Fibroblast of skin of left biceps (primary cell): ENCODE measurements at places on chromosomes 12 and 14.

DNA sequence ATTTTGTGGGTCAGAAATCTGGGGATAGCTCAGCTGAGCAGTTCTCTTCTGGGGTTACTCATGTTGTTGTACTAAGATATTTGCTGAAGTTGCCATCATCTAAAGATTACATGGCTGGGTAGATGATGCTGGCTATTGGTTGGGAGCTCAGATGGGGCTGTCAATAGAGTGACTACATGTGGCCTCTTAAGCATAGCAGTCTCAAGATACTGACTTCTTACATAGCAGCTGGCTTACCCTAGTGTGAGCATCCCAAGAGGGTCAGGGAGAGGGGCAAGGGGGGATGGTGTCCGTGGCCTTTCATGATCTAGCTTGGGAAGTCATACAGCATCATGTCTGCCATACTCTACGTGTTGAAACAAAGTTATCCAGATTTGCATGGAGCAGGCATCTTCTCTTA is 90.1 kb upstream of the HMGA2 start:
- no peak for DNase-seq

DNA sequence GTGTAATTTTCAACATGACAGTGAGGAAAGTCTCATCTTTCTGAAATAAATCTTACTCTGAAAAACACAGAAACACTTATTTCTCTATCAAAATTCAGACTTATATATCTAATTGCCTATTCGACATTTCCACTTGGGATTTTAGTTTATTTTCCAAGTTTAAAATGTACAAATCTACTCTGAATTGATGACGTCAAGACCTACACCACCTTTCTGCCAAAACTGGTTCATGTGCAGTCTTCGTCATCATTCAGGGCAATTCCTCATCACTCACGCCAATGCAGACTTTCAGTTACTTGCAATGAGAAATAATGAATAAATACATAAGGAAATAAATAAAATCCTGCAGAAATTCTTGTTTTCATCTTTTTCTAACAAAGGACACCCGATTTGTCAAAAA is 843.8 kb downstream of the C12orf50 start:
- DNase-seq, result no peak

DNA sequence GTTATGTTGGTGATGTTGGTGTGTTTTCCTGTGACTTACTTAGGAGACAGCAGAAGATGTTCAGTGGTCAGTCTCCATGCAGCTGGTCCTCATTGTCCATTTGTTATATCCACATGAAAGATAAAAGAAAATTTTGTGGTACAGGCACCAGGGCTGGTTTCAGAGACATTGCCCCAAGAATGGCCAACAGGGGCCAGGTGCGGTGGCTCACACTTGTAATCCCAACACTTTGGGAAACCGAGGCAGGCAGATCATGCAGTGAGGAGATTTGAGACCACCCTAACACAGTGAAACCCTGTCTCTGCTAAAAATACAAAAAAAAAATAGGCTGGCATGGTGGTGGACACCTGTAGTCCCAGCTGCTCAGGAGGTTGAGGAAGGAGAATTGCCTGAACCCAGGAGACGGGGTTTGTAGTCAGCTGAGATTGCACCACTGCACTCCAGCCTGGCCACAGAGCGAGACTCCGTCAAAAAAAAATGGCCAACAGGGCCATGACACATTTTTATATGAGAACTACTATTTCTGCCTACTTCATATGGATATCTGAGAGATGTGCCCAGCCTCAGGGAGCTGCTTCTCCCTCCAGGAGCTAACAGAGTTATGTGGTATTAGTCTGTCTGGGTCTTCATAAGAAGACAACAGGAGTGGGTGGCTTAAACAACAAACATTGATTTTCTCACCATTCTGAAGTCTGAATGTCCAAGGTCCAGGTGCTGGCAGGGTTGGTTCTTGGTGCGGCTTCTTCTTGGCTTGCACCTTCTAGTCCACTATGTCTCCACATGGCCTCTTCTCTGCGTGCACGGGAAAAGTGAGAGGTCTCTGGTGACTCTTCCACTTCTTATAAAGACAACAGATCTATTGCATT is 821.7 kb downstream of the TMEM121 start:
- DNase-seq, result no peak

GRCh38 chr14:77338302-77338701 is 17.5 kb downstream of the GSTZ1 start:
- no peak for DNase-seq

DNA sequence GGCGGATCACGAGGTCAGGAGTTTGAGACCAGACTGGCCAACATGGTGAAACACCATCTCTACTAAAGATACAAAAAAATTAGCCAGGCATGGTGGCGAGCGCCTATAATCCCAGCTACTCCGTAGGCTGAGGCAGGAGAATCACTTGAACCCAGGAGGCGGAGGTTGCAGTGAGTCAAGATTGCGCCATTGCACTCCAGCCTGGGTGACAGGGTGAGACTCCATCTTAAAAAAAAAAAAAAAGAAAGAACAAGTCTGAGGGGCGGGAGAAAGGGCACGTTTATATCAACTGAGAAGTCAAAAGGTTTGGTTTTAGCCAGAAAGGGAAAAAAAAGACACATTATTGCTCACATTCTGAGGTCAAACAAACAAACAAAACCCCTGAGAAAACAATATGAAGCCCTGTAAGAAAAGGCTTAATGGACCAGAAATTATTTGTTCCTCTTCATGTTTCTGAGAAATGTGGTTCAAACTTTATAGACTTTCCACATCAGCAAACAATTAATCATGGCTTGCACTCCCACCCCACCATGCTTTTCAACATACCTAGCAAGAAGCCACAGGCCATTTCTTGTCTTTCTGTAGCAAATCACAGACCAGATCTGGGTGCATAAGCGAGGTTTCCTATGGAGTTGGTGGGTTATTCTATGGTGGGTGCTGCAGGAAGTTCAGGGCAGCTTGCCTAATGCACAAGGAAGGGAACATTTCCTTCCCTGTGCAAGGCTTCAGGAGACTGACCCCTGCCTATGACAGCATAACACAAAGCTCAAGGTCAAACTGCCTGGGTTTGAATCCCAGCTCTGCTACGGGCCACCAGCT is 80.1 kb downstream of the SSPN start:
- no peak for DNase-seq

DNA sequence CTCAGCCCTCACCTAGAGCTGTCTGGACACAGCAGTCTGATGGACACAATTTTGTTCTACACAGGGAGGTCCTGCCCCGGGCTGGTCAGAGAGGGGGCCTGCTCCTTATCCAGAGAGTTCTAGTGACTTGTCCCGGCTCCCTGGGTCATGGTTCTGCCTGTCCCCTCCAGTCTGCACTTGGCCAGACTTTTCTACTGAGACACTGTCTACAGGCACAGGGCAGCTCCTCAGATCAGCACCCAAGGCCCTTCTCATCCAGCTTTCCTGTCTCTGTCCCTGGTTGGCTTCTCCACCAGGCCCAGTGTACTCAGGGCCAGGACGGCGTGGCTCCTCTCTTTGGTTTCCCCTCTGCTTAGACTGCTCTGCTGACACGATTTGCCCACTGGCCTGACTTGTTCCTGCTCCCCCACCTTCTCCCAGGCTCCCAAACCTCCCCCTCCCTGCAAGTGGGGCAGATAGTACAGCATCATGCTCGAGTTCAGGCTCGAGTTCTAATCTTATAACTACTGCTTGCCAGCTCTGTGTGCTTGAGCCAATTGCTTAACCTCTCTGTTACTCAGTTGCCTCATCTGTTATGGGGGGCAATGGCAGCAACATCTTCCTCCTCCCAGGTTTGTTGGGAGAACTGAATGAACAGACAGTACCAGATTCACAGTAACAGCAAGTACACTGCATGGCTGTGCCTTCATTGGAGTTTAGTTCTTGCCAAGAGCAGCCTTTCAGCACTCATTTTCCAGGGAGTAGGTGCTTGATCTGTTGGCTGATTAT is 22.0 kb upstream of the COL2A1 start:
- DNase-seq, result no peak

DNA sequence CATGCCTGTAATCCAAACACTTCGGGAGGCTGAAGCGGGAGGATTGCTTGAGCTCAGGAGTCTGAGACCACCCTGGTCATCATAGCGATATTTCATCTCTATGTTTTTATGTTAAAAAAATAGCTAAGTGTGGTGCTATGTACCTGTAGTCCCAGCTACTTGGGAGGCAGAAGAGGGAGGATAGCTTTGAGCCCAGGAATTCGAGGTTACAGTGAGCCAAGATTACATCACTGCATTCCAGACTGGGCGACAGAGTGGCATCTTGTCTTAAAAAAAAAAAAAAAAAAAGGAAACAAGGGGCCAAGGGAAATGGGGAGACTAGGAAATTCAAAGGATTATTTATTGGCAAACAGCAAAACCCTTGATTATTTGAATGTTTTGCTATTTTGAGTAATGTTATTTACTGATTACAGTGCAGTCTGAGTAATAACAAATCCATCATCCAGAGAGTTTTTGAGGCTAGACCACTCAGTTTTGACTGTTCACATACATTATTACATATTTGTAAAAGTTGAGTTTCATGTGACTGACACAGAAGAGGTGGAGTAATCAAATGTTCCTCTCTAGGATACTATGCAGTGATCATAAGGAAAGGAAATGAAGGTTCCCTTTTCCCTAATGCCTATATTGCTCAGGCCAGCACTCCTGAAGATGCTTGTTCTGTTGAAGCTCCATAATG is 40.8 kb downstream of the PRKCH start:
- no peak for DNase-seq

DNA sequence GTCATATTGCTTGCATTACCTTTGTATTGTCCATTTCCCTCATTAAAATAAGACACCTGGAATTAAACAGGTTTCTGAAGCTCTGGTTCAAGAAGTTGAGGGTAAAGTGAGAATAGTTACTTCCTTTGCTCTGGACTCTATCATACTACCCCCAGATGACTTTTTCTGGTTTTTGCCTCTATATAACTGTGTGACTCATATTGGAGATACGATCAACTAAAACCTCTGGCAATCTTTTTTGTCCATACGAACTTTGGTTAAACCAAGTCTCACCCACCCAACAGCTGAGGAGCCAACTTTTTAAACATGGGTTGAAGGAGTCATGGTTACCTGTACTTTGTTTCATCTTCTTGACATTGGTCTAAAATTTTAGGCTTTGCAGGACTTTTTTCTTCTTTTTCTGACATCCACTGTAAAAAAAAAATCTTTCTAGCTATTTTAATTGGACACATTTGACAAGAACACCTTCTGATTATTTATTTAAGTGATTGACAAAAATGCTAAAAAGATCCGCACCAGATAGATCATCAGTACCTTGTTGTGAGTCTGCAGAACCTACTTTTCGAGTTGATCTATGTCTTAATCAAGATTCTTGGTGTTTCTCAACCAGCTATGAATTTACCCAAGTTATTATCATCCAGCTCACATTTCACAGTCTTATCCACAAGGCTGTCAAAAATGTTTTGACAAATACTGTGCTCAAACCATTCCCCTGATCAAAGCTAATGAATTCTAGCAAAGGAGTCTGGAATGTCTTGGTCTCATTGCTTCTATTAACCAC is 166.0 kb downstream of the IPO8 start:
- DNase-seq, result no peak

DNA sequence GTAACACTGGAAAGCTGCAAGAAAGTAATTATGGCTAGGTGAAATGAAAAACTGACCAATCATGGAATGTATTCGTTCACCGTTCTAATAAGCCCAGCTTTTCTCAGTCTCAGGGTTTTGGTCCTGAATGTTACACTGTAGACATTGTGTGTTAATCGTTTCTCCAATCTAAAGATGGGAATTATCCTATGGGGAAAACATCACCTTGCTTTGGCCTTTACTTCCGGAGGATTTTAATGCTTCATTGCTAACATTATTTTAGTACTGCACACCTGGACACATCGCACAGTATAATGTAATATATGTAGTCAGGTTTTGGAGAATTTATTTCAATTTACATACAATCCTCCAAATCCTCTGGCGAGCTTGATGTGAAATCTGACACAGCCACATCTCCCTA is 1.2 kb upstream of the TRHDE start:
- DNase-seq, result no peak
